OCI-LY7 (cell line): ENCODE measurements at places on chromosomes 16 and 17. TPM values are rescaled to one million over a fixed set of nuclear protein-coding genes. Genes with fewer than 3 reads are reported as not detected.

OR1A1 gene
- not detected in 2 replicates for total RNA-seq

UTS2R gene
- total RNA-seq: 34.9 and 36.3 TPM in 2 replicates

CA7 gene
- total RNA-seq: not detected in 2 replicates

CLDN7 gene
- total RNA-seq: 0.32 and 0.65 TPM in 2 replicates

SRCIN1 gene
- 4.6 and 4.9 TPM in 2 replicates for total RNA-seq

CAVIN1 gene
- 0.08 TPM in 1 of 2 replicates, not detected in the other for total RNA-seq

ERAL1 gene
- total RNA-seq: 58.0 and 62.1 TPM in 2 replicates

TBC1D3G gene
- not detected in 2 replicates for total RNA-seq

KRTAP2-2 gene
- total RNA-seq: not detected in 2 replicates

GRCh38 chr17:9205520-9206409 is 184.5 kb downstream of the NTN1 start:
- no peak for DNase-seq

DNA sequence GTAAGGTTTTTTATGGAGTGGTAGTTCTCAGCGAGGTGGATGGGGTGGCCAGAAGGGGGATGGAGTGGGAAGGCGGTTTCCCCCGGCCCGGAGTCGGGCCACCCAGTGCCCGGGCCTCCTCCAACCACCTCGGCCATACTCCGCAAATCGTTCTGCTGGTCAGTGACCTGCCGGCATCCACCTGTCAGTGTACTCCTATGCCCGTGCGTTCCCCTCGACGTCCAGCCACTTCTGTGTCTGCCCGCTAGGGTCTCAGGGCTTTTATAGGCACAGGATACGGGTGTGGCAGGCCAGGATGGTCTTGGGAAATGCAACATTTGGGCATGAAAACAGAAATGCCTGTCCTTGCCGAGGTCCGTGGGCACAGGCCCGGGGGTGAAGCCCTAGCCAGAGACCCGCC is 19.3 kb upstream of the ASGR2 start:
- DNase-seq: no peak

DNA sequence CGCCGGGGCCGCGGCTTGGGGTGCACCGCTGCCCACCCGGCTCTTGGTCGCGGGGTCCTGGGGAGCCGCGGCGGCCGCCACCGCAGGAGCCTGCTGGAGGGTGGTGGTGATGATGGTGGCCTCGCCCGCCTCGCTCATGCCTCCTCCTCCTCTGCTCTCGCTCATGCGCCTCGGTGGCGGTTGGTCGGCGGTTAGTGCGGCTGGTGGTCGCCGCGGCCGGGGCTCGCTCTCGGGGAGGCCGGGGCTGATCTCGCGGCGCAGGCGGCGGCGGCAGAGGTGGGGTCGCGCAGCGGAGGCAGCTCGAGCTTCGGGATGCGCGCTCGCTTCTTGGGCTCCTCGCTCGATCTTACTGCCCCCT is 41.6 kb downstream of the AHSP start:
- DNase-seq: no peak

DNA sequence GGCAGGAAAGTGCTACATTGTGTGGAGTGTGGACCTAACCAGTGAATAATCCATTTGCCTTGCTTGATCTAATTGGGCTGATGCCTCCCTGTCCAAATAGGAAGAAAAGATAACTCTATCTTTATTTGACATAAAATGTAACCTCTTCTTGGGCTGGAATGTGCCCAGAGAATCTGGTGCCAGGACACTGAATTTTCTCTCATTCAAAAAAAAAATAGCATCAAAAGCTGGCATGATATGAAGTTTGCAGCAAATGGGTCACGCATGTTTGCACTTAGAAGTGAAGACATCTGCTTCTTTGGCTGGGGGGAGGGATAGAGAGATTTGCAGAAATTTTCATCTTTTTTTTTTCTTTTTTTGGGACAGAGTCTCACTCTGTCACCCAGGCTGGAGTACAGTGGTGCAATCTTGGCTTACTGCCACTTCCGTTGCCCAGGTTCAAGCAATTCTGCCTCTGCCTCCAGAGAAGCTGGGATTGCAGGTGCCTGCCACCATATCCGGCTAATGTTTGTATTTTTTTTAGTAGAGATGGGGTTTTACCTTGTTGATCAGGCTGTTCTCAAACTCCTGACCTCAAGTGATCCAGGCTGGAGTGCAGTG is 478.2 kb upstream of the EEF2KMT start:
- no peak for DNase-seq

- no peak for DNase-seq
Measured at GRCh38 chr16:58121132-58121531, 8.0 kb downstream of the CFAP20 start.

DNA sequence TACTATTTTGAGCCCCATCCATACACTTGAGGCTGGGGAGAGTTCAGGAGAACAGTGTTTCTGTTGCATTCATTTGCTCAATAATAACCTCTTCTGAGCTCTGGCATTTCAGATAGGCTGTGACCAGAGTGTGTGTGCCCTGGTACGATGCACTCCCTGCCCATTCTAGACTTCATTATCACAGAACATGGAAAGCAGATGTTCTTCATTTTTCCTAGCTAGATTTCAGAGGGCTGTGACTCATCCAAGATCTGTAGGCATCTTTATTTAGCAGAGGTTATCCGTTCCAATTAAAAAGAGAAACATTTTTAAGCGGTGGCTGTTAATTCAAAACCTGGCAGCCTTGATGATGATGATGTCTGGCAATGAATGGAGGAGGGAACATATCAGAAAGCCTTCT is 228.8 kb upstream of the EEF2KMT start:
- DNase-seq: no peak

GRCh38 chr16:88561485-88562359 is 8.5 kb upstream of the ZC3H18 start:
- peak; percentile 62 for DNase-seq

GRCh38 chr17:35171834-35172233 is 22.4 kb downstream of the SLC35G3 start:
- no peak for DNase-seq

DNA sequence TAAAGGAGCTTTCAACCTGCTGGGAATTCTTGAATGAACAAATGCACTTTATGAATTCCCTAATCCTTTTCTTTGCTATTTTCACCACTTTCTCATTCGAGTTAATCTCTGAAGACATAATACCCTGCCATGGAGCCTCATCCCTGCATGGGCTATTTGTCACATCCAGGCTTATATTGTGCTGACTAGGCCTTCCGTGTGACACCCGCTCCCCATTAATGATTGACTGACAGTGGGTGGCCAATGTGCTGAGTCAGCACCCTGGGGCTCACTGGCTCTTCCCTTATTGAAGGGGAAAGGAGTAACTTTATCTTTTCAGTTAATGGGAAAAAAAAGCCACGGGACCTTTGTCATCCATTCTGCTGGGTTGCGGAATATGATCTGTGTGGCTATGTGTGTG is 1024.8 kb upstream of the EEF2KMT start:
- no peak for DNase-seq

- DNase-seq: no peak
Measured at GRCh38 chr17:1709971-1710806, at the start of gene TLCD2. TSS of gene TLCD2 (minus strand) at chr17:1710377. CDS start at chr17:1710242, 135 bp downstream.

DNA sequence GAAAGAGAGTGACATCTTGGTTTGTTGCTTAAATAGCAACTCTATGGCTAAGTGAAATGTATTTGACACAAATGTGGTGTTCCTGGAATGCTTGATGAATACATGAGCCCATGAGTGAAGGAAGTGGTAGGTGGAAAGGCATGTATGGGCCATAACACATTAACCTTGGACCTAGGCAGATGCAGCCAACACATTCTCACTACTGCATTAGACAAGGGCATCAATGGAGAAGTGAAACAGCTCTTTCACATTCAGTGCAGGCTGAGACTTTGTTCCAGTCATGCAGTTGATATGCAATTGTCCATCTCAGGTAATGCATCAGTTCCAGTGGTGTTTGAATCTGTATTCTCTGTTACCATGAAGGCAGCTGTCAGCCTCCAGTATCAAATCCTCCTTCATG is 133.6 kb downstream of the HS3ST3B1 start:
- DNase-seq: peak; percentile 75

DNA sequence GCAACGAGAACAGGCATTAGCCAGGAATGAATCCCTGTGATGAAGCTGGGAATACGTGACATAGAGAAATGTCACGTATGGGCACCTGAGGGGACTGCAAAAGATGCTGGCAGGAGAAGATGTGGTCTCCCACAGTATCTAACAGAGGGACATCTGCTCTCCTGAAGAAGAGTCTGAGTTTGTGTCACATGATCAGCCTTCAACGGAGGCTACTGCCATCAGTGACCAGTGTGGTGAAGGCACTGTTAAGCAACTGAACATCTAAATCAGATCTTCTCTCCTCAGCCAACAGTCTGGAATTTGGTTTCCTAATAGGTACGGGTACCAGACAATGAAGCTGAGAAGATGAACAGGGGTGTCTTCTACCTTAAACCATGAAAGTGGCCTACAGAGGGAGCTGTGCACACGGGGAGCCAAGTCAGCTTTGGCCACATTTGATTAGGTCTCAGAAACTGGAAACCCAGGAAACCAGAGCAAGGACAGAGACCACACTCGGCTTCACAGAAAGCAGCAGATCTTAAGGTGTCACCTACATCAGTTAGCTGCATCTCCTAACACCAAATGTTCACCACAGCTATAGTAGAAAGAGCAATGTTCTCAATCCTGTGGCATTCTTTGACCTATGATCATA is 41.8 kb downstream of the BRD7 start:
- peak; percentile 68 for DNase-seq

DNA sequence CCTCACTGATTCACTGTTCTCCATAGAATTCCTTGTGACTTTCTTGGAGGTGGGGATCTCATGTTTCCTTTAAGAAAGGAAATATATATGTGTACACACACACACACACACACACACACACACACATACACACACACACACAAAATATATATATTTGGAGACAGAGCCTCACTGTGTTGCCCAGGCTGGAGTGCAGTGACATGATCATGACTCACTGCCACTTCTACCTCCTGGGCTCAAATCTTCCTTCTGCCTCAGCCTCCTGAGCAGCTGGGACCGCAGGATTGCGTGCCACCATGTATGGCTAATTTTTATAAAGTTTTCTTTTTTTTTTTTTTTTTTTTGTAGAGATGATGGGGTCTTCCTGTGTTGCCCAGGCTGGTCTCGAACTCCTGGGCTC is 45.9 kb downstream of the CDH13 start:
- DNase-seq: no peak

DNA sequence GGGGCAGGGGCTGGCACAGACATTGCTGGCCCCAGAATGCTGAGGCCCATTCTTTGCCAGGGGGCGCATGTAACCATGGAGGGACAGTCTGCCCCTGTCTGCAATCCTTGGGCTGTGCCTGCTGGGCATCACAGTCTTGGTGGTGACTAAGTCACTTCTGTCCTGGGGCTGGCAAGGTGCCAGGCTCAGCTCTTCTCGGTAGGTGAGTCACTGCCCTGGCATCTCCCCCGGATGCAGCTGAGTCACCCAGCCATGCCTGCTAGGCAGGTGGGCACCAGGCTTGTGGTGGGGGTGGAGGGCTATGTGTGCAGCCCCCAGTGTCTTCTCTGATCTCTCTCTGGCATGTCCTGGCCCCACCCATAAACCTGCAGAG is 5.6 kb downstream of the RARA start:
- no peak for DNase-seq

DNA sequence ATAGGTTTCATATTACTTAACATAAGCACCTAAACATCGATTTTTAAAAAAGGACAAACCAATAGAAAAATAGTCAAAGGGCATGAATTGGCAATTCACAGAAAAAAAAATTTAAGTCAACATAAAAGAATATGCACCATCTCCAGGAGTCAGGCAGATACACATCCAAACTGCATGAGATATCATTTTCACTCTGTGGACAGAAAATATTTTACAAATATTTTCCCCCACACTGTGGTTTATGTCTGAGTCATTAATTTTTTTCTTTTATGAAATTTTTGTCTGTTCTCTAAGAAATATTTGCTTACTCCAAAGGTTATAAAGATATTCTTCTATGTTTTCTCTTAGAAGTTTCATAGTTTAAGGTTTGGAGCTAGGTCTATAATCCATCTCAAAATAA is 74.4 kb upstream of the DNAH17 start:
- DNase-seq: no peak

GRCh38 chr16:58906981-58907715 is 173.0 kb upstream of the GOT2 start:
- no peak for DNase-seq

DNA sequence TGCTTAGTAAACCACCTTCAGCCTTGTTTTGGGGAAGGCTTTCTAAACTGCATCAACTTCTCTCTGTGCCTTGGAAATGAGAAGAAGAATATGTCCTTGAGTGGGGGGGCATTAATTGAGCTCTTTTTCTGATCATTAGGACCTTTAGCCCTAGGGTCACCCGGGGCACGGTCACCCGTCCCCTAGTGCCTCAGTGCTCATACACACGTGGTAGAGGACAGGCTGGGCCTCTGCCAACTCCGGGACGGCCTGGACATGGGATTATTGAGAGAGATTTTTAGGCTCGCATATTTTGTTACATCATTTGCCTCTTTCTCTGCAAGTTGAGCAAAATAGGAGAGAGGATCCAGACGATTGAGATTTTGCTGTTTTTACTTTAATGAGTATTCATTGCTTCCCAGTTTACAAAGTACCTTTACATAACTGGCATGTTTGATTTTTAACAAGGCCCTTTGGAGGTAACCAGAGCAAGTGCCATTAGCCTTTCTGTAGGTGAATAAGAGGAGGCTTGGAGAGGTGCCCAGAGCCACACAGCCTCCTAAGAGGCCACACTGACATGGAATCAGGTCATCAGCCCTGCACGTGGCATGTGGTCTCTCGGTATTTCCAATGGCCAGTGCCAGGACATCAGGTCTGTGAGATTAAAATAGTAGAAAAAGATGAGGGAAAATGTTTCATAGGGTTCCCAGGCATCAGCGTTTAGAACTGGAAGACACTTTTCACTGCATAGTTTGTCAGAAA is 11.1 kb downstream of the PMM2 start:
- no peak for DNase-seq
